Muscle of leg (tissue), 16 donors: ENCODE measurements at places on chromosomes 1 and 21. TPM values are rescaled to one million over a fixed set of nuclear protein-coding genes. Genes with fewer than 3 reads are reported as not detected.

GRCh38 chr1:246416261-246416660 is 90.8 kb downstream of the SMYD3 start:
- no peak for DNase-seq

- DNase-seq = no peak
Measured at GRCh38 chr21:44523567-44524413, 16.2 kb downstream of the KRTAP10-1 start.

DNA sequence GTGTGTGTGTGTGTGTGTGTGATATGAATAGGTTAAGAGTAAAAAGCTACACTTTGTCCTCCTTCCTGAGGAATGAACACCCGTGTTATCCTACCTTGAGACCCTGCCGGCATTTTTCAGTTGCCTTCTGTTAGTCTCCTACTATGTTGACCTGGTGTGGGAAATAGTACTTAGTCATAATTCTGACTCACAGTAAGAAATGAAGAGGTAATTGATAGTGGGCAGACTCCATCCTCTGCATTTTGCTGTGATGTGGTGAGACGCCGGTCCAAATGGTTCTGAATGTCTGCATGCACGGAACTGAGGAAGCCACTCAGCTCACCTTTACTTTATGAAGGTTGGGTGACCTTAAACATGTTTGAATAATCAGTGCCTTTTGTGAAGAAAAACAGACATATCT is 12.6 kb downstream of the CD101 start:
- DNase-seq = no peak

GRCh38 chr1:56065729-56066128 is 513.6 kb downstream of the PLPP3 start:
- no peak for DNase-seq

Gene HENMT1
- 24.2 TPM for polyA plus RNA-seq

Gene TTC39A
- polyA plus RNA-seq = 1.9 TPM

Gene ATP1A1
- polyA plus RNA-seq = 140 TPM

Gene PEF1
- polyA plus RNA-seq = 42.2 TPM

Gene SYDE2
- 2.5 TPM for polyA plus RNA-seq
